ENCODE measurements at places on chromosomes 1 and 21. TPM values are rescaled to one million over a fixed set of nuclear protein-coding genes. Genes with fewer than 3 reads are reported as not detected.

Gene GRHL3
- not detected for total RNA-seq

Gene LRRC38
- not detected for total RNA-seq

Gene KISS1
- total RNA-seq, result not detected

Gene FCGR3A
- total RNA-seq, result 11.8 TPM

Gene CYP2J2
- total RNA-seq, result 0.17 TPM

Gene IKBKE
- total RNA-seq, result 2.5 TPM

Gene HOOK1
- total RNA-seq, result 0.11 TPM

DNA sequence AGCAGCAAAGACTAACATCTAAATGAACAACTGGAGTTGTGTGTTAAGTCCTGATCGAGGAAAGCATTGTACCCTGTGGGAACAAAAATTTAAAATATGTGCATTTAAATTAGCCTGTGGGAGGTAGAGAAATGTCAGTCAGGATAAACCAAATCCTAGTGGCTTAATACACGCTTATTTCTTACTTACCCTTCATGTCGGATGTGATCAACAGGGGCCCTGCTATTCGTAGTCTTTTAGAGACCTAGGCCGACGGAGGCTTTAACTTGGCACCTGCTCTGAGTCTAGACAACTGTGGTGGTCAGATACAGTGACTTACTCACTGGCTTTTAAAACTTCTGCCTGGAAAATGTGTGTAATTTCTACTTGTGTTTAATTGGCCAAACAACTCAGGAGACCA, 10.2 kb downstream of the GSTM3 start:
- no peak for DNase-seq

- DNase-seq, result no peak
Observed at GRCh38 chr1:196464480-196464941, 143.7 kb downstream of the KCNT2 start.

DNA sequence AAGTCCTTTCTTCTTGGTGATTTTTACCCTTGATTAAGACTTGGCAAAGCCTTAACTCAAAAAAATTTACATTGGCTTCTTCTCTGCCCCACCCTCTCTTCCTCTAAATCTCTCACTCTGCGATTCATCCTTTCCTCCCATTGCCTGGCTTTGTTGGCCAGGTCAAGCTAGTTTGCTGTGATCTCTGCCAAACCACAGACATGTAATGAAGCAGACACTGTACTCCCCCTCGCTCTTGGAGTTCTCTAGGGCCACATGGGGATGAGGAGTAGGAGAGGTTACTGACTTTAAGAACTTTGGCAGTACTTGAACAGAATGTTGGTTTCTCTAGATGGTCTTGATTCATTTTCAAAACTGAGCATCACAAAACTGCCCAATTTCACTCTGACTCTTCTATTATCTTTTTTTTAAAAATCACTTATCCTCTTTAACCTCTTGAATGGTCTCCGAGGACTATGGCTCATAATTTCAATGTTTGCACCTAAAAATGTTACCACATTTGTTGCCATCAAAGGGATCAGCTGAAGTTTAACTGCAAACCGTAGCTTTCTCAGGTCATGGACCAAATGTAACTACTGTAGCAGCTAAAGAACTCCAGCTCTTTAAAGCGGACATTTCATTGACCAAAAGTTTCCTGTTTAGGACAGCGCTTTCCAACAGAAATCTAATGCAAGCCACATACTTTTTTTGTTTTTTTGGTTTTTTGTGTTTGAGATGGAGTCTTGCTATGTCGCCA, 62.7 kb upstream of the IPO9 start:
- DNase-seq, result no peak

- no peak for DNase-seq
Observed at GRCh38 chr1:198620218-198620617, 18.6 kb upstream of the PTPRC start.

DNA sequence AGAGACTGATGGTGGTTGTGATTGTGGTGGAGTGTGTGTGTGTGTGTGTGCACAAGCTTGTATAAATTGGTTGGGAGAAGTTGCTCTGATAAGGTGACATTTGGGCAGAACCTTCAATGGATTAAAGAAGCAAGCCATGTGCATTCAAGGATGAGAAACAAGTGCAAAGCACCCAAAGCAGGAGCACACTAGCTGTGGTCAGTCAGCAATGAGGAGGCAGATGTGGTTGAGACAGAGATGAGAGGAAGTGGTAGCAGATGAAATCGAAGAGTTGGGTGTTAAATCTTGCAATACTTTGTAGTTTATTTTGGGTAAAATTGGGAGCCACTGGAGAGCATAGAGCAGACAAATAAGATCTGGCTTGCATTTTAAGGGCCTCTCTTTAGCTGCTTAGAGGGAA, 4.4 kb upstream of the PGBD5 start:
- DNase-seq, result peak; percentile 42

- DNase-seq, result no peak
Observed at GRCh38 chr1:209748620-209749019, 7.2 kb upstream of the TRAF3IP3 start.

DNA sequence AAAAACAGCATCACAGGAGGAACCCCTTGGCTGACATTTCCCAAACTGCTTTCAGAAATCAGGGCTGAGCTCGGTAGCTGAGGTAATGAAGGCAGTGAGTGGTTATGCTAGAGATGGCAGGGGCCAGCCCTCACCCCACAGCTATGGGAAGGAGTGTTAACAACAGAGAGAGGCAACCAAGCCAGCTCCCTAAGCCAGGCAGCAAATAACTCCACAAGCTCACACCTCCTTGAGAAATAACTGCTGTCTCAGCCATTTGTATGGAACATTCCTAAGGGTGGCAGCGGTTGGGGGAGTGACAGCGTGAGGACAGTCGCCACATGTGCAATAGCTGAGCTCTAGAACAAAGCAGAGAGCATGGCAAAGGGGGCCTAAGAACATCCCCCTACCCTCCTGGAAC, 42.6 kb downstream of the LMX1A start:
- no peak for DNase-seq

DNA sequence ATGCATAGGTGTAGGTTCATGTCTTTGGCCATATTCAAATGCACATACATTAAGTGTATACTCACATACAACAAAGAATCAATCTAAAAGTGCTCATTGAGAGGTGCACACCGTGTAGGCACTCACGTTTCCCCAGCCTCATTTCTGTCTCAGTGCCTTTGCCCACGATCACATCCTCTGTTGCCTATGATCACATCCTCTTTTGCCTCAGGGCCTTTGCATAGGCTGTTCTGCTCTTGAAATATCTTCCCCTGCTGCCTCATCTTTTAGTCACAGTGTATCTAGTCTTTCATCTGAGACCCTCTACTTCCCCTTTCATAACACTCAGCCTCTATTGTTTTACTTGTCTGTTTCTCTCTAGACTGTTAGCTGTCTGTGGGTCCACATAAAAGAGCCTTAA, 69.3 kb downstream of the FOXD2 start:
- DNase-seq, result no peak

GRCh38 chr1:245411245-245412036, 256.7 kb downstream of the KIF26B start:
- no peak for DNase-seq

DNA sequence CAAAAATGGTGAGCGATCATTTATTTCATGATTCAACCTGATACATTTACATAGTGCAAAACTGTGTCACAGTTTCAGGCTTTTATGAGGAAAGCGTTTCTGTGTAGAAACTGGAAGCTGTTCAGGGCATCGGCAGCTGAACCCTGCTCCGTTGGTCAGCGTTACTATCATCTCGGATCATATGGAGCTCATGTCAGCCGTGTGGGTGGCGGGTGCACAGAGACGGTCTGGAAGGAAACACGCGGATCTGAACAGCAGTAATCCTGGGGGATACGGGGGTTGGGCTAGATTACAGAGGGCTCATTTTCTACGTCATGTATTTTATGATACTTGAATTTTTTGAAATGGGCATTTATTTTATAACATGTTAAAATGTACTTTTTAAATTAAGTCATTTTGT, 15.1 kb downstream of the C1orf174 start:
- DNase-seq, result no peak

DNA sequence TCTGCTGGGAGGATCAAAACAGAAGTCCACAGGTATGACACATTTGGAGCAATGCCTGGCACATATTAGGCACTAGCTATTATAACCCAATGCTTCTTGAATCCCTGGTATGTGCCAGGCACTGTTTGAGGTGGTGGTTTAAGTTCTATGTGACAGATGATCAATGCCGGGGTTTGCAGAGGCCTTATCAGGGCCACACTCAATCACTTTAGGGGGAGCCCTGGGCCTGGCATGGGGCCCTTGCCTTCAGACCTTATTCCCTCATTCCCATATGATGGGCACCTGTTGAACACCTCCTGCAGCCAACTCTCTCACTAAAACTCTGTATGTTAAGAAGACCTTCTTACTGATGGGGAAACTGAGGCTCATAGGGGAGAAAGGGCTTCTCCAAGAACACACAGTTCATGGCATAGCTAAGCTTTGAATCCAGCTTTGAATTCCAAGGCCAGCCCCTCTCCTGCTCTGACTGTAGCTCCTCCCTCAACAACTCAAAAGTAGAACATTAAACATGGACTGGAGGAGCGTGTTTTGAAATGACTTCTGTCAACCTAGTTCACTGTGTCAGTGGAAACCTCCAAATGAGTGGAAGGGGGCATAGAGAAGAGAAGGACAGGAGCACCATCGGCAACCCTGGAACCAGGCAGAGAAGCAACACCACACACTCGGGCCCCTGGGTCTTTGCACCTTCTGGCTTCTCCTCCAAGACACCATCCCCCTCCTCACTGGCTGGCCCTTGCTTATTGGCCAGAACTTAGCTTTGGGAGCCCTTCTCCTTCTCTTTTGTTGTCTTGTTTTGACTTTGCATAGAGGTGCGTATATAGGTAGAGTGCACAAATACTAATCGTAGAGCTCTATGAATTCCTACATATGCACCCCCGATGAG, 6.6 kb upstream of the IFFO2 start:
- no peak for DNase-seq

GRCh38 chr1:199226163-199226562, 587.3 kb downstream of the PTPRC start:
- no peak for DNase-seq

DNA sequence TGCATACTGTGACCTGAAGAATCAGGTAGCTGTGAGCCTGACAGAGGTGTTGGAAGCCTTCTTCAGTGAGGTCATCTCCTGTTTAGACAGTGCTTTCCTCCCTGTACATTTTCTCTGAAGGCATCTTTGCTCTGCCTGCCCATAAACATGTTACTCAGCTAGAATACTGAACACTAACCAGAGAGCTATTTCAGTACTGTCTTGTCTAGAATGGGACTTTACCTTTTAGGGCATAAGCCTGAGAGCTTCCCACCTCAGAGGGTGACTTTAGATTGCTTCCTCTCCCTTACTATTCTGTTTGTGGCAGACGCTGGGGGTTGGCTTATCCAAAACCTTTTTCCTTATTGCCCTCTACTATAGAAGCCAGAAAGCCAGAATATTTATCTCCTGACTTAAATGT, 23.3 kb upstream of the ZNF326 start:
- DNase-seq, result no peak

GRCh38 chr1:116697548-116698243, 30.2 kb upstream of the IGSF3 start:
- peak; percentile 86 for DNase-seq
